HAP-1 (cell line): ENCODE measurements at places on chromosomes 7 and 10.
A peak's percentile ranks its signal among the peaks of the same experiment; 100 is the strongest.

GRCh38 chr10:125159932-125160855 is at the start of gene CTBP2:
TSS of gene CTBP2 (minus strand) at chr10:125160563.
- peak; percentile 85 for DNase-seq

GRCh38 chr10:86203162-86203905 is 163.3 kb downstream of the GRID1 start:
- DNase-seq: peak; percentile 69

- no peak for DNase-seq
Observed at GRCh38 chr7:66303454-66304155, 98.5 kb downstream of the TPST1 start.

GRCh38 chr7:36088553-36088952 is 64.5 kb upstream of the EEPD1 start:
- DNase-seq: no peak

GRCh38 chr10:43781480-43782361 is 133.0 kb upstream of the ZNF32 start:
- DNase-seq: no peak

- peak; percentile 14 for DNase-seq
Observed at GRCh38 chr10:91694170-91694794, 61.4 kb upstream of the PPP1R3C start.

DNA sequence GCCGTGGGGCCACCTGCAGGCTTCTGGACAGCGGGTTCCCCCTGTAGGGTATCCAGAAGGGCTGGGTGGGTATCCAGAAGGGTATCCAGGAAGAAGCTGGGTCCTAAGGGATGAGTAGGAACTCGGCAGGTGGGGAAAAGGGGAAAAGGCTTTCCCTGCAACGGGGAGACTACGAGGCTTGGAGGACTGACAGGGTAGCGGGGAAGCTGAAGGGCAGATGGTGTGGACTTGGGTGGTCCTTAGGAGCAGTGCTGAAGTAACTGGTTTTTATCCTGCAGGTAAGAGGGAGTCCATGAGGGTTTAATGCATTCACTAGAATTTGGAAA is 525 bp downstream of the UBE2D4 start:
- no peak for DNase-seq

GRCh38 chr10:44946205-44946604 is 13.4 kb upstream of the RASSF4 start:
- no peak for DNase-seq

DNA sequence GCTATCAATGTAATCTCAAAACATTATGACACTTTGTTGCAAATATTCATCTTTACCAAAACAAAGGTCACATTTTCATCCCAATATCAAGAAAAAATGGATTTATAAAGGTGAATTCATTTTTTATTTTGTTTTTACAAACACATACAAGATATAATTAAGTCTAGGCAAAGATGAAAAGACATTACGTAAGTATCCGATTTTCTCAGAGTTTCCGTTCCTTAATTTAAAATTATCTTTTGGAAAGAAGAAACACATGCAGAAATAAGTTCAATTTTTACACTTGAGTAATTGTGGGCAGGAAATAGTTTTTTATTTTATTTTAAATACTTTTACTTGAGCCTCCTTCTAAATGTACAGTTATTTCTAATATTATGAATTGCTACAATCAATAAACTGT is 24.6 kb downstream of the RTKN2 start:
- no peak for DNase-seq

GRCh38 chr7:137715533-137715932 is 131.2 kb downstream of the DGKI start:
- DNase-seq: no peak

DNA sequence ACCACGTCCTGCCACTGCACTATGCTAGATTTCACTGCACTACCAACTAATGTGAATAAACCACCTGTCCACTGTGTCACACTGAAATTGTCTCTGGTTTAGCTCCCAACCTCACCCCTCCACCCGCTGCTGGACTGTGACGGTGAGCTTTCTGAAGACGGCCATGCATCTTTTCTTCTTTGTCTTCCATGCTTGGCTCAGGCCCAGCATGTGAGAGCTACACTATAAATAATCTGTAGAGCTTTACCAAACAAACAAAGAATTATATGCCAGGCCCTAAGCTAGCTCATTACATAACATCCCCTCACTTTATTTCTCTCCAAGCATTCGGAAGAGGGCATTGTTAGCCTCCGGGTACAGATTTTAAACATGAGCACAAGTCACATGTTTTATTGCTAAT is 633.2 kb downstream of the TNS3 start:
- DNase-seq: no peak

DNA sequence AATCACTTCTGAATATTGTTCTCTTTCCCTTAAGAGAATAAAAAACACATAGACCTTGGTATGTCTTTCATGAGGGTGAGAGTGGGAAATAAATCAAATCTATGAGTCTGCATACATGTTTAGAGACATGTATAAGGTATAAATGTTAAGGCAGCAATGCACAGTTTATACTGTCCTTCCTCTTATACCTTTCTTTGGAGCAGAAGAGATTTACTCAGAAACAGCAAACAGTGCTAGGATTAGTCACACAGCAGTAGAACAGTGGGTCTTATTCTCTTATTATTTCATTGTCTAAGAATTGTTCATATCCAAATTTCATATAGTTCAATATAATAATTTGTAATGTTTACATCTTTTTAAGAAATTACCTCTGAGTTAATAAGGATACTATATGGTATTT is 126.7 kb upstream of the TMEM196 start:
- DNase-seq: no peak
